ENCODE measurements at places on chromosomes 4 and X.

- no peak for DNase-seq
These were observed 135.1 kb downstream of the IRS4 start for GRCh38 chrX:108601276-108601675.

DNA sequence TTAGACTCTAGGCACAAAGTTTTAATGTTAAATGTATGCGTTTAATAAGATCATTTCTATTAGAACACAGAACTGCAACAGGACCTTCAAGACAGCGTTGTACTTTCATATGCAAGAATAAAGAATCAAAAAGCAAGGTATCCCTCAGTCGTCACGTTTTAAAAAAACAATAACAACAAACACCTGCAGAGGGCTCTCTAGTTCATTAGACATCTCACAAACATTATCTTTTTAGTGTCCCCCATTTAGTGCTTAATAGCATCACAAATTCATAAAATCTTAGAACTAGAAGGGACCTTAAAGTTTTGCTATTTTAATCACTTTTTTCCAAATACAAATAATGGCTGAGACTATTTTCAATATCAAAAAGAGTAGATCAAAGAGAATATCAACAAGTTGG is 236.6 kb downstream of the DCHS2 start:
- no peak for DNase-seq

DNA sequence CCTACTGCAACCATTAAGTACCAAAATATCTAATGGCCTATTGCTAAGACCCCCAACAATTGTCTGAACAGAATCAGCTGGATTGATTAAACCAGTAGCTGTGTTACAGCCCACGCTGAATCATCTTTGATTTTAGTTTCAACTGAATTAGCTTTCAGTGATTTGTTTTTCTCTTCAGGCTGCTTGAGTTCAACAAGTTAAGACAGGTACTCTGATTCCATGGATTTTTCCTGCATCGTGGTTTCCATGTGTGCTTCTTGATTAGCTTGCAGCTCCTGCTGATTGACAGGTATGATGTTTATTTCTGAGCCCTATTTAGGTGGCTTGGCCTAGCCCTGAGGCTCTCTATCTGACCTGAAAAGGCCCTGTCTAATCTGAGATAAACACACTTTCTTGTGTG is 91.3 kb downstream of the GUCY2F start:
- DNase-seq, result no peak

DNA sequence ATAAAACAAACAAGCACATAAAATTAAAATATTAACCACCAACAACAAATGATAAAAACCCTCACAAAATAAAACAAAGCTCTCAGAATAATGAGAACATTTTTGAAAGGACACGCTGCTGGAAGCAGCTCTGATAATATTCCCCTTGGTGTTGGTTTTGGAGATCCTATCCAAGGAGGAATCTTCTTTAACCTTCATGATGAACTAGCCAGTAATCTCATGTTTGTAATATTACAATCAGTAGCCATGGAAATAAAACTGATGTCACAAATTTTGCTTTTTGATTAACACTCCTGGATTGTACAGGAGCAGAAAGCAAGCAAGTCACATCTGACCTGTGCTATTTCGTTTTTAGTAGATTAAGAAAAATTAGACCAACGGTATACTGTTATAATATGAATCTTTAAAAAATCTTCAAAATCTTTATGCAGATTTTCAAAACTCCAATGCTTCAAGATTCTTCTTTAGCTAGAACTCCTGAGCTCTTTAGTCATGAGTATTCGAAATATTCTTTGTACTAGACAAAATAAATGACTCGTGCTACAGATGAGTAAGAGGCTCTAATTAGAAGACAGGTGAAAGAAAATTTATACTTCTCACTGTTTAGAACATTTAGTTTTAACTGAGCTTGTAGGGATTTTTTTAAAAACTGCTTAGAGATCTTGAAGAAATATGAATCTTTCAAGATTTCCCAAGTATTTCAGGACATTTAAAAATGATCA is 154.1 kb downstream of the RASL11B start:
- DNase-seq, result no peak

DNA sequence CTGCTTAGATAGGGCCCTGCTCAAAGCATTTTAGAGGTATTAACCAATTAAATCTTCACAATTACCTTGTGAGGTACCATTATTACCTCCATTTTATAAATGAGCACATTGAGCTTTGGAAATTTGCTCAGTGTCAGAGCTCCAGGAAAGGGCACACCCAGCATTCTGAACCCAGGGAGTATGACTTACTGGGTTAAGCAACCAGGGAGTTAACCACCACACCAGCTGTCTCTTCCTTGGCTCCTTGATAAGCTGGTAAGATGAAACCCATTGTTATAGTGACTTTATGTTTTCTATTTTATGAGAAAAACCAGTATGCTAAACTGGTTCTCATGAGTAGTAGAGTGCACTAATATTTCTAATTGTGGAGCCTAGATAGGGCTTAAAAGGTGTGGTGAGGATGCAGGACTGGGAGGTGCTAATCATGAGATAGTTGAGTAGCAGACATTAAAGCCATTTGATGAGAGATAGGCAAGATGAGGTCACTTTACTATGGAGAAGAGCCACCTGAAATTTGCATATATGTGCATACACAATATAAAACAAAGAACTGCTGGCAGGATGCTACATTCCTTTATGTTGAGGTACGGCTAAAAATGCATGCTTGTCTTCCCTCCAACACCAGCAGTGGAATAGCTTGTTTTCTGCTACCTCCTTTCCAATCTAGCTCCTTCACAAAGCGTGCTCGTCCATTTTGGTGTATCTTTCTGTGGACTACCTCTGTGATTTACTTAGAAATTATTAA is 556.1 kb downstream of the SPRY1 start:
- no peak for DNase-seq

- DNase-seq, result no peak
These were observed 98.8 kb upstream of the DHX15 start for GRCh38 chr4:24683116-24683515.

- DNase-seq, result no peak
These were observed 1.4 kb upstream of the FNIP2 start for GRCh38 chr4:158767451-158767850.

- no peak for DNase-seq
These were observed 197.7 kb upstream of the MAB21L2 start for GRCh38 chr4:150384249-150384648.

DNA sequence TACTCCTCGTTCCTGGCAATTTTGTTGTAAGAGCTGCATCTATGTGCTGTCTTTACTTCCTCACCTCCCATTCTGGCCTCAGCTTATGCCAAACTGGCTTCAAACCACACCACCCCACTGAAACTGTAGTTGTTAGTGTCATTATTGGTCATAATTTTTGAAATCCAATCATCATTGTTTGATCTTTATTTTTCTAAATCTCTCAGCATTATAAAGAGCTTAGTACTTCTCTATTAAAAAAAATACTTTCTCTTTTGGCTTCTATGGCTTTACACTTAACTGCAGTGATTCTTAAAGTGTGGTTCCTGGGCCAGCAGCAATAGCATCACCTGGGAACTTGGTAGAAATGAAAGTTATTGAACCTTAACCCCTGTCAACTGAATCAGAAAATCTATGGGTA is 83.5 kb upstream of the GRPR start:
- no peak for DNase-seq

DNA sequence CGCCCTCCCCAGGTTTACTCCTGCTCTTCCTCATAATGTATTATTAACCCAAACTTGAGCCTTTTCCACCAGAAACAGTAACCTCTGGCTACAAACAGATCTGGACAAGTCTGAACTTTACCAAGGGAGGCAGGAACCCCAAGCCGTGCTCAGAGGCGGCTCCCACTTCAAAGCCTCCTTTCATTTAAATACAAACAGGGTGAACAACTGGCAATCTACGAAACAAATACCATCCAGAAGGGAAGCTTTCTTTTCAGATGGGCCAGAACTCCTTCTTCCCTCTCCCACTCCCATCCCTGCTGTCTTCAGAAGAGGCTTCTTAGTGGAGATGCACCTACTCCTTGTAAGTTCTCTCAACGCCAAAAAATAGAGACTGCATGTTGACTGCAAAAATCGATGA is 2.1 kb upstream of the GPC4 start:
- no peak for DNase-seq

- DNase-seq, result no peak
These were observed 383.4 kb downstream of the ANKRD50 start for GRCh38 chr4:124329134-124329533.

GRCh38 chr4:83658806-83659205 is 122.9 kb downstream of the GPAT3 start:
- no peak for DNase-seq

- no peak for DNase-seq
These were observed 35.3 kb downstream of the ZBTB49 start for GRCh38 chr4:4325321-4325720.

DNA sequence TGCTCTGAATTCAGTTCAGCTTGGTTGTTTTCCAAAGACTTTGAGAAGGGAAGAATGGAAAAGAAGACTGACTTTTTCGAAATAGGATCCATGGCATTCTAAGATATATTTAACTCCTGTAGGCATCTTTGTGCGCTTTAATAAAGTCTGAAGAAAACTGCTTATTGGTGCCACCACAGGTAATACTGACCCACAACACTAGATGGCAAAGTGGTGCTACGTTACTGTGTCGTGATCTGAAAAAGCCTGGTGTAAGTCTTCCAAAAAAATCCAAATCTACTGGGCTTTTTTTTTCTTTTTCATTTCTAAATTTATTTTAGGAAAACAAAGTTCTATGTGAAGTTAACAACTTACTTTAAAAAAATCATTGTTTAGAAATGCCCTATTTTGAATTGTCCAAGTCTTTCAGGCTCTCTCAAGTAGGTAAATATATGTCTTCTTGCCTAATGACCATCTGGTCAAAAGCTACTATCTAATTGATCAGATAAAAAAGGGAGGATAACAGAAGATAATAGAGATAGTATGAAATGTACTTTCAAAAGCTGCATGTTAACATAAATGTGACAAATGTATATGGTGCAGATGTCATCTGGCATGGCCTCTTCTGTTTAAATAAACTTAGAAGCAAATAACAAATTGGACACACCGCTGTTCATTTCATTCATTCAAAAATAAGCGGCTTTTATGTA is 47.0 kb upstream of the MID1IP1 start:
- peak; percentile 18 for DNase-seq

DNA sequence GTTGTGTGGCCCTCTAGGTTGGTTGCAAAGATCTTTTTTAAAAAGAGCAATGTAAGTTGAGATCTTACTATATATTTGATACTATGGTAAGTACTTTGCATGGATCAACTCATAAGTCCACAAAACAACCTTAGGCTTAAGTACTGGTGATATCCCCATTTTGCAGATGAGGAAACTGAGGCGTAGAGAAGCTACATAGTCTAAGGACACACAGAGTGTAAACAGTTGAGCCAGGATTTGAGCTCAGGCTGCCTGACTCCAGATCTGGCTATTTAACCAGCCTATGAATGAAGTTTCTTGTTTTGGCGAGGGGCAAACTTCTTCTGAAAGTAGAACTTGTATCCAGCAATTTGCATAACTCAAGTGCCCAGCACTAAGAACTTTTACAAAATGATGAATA is 38.6 kb upstream of the STX18 start:
- no peak for DNase-seq

DNA sequence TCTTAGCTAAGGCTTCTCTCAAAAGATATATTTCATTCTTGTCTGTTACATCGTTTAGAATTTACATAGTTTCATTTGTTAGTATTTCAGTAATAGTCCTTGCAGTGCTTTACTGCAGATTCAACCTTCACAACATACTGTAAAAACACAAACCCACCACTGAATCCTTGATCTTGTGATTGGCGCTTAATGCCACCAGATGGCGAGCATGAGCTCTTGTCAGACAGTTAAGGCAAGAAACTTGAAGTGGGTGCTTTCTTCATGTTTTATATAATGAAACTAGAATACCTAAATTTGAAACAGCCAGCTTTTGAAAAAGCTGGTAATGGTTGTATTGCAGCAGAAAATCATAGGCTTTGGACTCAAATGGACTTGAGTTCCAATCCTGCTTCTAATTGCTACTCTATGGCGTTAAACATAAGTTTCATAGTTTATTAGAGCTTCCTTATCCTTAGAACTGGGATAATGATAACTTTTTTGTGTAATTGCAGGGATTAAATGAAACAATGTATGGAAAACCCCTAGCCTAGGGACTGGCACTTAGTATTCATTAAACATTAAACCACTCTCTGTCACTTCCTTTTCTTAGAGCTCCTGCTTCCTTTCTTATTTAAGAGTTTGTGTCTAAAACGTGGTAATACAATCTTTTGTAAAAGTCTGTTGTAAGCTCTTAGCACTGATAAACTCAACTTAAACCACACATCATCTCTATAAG is 95.1 kb downstream of the USP9X start:
- peak; percentile 25 for DNase-seq

DNA sequence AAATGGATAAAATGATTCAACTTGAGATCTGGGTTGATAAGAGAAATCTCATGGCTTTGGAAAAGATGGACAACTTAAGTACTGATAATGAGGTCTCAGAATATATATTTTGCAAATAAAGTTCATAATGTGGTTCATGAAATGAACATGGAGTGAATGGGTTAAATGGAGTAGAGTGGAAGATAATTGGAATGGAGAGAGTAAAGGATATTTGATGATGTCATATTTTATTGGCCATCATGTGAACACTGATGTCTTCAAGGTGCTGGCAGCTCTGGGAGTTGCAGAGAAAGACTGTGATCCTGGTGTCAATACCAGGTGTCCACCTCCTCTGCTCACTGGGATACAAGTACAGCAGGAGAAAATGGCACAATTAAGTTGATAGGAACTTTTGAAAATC is 133.9 kb upstream of the ZXDA start:
- DNase-seq, result no peak

DNA sequence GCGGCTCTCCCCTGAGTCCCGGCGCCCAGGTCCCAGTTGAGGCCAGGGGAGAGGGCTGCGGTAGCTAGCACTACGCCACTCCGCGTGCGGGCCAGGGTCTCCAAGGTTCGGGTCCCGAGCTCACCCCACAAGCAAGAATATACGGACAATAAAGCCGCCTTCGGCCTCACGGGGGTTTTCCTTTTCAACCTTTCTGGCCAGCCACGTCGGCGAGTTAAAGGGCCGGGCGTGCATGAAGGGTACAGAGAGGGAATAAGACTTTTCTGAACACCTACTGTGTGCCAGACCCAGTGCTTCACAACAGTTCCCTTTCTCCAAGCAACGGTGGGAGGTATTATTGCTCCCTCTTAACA is 138.5 kb upstream of the ZIC3 start:
- DNase-seq, result no peak

DNA sequence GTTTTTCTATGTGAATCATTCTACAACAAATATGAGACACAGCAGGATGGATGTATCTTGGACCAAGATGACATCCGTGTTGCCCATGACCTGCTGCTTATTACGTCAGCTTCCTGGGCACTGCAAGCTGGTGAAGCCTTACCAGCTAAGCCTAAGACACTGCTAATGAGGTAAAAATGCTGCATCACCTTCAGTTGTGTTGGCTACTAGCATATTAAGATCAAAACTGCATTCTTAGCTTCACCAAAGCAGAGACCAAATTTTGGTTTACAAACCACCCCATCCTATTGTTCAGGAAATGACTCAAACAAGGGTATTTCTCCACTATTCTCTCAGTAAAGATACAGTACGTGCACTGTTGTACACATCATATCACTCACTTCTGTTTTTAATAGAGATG is 50.3 kb downstream of the MAML3 start:
- no peak for DNase-seq

- no peak for DNase-seq
These were observed 19.7 kb downstream of the VSIG1 start for GRCh38 chrX:108064613-108065012.

Data from activated CD4-positive, alpha-beta T cell treated with anti-CD3 and anti-CD28 coated beads for 24 hours (primary cell).